Mesenteric fat pad (tissue), 1 donor: ENCODE measurements at places on chromosomes 3 and 15. TPM values are rescaled to one million over a fixed set of nuclear protein-coding genes. Genes with fewer than 3 reads are reported as not detected.

CCDC12 gene
- total RNA-seq: 33.1 TPM

DUOX1 gene
- total RNA-seq: 2.5 TPM

DNA sequence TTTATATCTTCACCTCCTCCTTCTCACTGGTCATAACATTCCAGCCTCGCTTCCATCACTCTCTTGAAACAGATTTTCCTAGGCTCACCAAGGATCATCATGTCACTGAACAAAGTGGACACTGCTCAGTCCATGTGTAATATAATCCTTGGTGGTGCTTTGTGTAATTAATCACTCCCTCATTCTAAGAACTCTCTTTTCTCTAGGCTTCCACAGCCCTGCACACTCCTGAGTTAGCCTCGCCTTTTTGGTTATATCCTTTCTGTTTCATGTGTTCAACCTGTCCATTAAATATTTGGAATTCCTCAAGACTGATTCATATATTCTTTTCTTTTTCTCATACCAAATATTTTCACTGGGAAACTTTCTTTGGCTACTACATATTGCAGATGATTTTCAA lies 440.8 kb downstream of the PYDC2 start:
- DNase-seq: no peak

DNA sequence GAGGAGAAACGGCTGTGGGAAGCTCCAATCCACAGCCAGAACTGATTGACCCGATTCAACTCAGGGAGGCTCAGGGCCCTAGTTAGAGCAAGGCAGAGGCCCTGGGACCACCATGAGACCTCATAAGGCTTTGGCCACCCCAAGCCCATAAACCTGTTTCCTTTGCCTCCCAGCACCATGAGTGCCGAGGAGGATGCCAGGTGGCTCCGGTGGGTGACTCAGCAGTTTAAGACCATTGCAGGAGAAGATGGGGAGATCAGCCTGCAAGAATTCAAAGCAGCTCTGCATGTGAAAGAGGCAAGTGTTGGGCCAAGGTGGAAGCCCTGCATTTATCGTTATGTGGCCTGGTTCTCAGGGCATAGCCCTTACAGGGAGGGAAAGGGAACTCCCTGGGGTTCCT lies 11.9 kb downstream of the NOX5 start:
- DNase-seq: no peak

GRCh38 chr3:182284793-182285192 lies 508.5 kb upstream of the ATP11B start:
- no peak for DNase-seq

DNA sequence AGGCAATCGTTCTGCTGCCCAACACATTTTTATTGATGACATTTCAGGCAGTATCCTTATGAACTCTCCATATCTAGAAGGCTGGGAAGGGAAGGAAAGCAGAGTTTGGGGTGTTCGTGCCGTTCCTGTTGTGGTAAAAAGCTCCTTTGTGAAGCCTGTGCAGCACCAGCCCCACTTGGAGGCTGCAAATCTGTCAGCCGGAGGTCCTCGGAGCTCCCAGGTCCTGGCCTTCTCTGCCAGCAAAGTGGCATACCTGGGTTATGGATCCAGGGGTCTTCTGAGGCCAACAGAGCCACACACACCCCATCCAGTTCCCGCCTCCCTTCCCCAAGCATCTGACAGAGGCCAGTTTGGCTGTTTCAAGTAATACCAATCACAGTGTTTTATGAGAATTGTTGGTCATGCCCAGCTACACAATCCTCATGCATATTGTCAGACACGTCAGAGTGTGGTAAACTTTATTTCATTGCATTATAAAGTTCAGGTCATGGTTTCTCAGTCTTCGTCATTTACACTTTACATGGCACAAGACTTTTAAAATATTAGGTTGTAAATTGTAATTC lies 15.9 kb upstream of the USP3 start:
- DNase-seq: no peak

DNA sequence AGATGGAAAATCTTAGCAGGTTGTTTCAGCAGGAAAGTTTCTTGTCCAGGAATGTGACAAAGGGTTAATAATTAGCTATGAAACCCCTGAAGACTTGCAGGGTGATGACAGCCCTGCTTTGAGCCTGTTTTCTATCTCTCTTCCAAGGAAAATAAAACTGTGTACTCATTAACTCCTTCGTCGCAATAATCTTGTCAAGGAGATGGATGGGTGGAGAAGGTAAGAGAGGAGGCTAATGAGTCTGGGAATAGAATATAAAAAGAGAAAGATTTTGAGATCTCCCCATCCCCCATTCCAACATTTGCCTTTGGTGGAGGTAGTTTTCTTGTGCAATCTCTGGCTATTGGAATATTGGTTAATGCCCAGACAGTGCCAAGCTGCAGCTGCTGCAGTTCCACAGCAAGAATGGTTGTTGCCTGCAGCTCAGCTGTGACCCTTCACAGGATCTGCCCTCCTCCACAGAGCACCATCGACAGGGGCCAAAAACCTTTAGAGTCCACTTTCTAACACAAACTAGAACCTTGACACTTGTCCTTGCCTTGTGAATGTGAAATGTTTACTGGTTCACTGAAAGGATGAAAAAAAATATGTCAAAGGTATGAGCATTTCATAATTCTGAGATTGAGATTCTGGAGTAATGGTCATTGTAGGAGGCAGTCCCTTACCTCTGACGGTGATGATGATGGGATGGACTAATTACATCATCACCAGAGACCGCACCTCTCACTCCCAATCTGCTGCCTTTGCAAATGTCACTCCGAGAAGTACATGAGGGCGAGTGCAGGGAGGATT lies 4.2 kb upstream of the LRIG1 start:
- DNase-seq: no peak

GOLGA6C gene
- not detected for total RNA-seq

- no peak for DNase-seq
Measured at GRCh38 chr3:102617381-102617780, 182.6 kb downstream of the ZPLD1 start.

SPCS1 gene
- total RNA-seq: 65.7 TPM

DNA sequence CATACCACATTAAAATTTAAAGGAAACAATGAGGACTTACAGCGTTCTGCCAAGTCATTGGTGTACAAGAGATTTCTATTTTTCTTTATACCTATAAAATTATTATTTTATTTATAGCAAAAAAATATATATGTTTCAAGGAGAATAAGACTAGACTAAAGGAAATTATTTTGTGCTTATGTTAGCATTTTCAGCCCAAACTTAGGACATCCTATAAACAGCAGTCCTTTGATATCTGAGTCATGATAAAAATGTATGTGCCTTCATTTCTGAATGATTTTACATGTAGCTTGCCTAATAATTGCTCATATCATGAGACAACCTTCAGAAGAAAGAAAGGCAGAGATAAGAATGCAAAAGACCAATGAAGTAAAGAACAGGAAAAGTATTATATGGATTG lies 16.7 kb upstream of the CPA3 start:
- DNase-seq: no peak

ADGRG7 gene
- not detected for total RNA-seq

VGLL3 gene
- 129 TPM for total RNA-seq

COL7A1 gene
- 0.84 TPM for total RNA-seq

GRCh38 chr3:10744098-10744465 lies 71.9 kb upstream of the SLC6A11 start:
- DNase-seq: no peak

TMEM158 gene
- 5.7 TPM for total RNA-seq

DNA sequence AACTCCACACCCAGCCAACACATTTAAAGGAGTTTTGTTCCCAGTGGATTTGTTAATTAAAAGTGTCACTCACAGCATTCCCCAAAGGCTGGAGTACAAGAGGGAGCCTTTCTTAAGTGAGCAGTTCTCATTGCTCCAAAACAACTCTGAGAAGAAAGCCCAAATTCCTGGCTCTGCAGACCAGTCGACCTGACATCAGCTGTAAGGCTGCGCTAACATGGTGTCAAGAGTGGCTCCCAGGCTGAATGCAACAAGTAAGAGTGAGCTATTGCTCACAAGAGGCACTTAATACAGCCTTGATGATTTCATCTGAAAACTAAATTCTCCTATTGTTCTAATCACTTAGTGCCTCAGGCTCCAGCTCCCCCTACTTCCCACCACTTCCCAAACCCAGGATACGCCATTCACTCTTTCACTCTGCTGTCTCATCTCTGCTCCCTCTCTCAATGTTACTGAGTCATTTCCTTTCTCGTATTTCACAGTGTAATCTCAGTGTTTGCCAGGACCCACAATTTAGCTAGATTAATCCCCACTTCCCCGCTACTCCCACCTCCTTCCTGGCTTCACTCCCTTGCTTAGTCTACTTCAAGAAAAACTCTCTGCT lies 81.8 kb downstream of the WWTR1 start:
- DNase-seq: no peak

GOLGA8N gene
- 6.9 TPM for total RNA-seq

DNA sequence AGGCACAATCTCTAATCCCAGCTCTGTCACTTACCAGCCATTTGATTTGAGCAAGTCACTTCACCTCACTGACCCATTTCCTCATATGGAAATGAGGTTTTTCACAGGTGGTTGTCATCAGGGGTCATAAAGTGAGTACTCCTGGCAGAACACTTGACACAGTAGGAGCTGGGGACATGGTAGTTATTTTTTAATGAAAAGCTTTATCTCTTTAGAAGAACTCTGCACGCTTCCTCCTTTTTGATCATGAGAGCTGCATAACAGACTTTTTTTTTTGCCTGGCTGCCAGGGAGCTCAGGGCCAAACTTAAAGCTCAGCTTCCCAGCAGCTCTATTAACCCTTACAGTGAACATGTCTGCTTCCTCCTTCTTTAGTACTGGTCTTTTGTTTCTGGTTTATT lies 8.4 kb downstream of the VWA5B2 start:
- DNase-seq: no peak

GRCh38 chr15:68230157-68231100 lies 901 bp upstream of the CLN6 start:
- peak; percentile 84 for DNase-seq

DNA sequence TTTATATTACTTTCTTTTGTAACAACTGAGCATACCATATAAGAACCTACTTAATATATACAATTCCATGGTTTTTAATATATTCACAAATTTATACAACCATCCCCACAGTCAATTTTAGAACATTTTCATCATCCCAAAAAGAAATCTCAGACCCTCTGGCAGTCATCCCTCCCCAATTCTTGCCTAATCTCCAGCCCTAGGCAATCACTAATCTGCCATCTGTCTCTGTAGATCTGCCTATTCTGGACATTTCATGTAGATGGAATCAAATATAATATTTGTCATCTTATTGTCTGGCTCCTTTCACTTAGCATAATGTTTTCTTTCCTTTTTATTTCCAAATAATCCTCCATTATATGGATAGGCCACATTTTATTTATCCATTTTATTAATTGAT lies 92.5 kb downstream of the LARS2 start:
- DNase-seq: no peak

CASR gene
- total RNA-seq: not detected

ZDHHC19 gene
- 2.8 TPM for total RNA-seq

DNA sequence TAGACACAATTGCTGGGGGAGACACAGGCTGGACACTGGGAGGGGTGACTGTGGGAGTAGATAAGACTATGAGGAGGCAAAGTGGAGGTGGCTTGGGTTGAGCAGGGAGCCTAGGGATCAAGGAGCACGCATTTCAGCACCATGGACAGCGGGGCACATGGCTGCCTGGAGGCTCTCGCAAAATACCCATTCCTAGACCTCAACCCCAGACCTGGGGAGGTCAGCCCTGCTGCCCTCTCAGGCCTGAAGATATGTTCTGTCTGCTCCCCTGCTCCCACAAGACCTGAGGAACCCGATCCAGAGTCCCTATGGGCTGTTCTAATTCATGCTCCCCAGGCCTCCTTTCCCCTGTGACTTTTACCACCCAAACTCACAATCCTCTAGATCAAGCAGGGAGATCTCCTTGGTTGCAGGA lies 16.0 kb upstream of the CPEB1 start:
- no peak for DNase-seq

DNA sequence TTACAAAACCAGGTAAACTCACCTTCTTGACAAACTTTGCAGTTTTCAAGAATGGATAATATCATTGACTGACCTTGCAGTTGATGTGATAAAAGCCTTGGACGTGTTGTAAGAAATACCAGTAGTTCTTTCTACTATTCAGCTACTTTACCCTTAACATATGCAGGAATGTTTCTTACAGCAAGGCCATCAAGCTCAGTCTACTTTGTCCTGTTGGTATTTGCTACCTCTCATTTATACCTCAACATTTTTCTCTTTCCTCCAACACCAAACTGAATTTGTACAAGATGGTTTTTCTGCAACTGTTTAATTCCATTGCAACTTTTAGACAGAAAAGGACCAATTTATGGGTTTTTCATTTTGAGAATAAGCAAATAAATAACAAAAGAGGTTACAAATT lies 147.4 kb upstream of the BCHE start:
- no peak for DNase-seq

DNA sequence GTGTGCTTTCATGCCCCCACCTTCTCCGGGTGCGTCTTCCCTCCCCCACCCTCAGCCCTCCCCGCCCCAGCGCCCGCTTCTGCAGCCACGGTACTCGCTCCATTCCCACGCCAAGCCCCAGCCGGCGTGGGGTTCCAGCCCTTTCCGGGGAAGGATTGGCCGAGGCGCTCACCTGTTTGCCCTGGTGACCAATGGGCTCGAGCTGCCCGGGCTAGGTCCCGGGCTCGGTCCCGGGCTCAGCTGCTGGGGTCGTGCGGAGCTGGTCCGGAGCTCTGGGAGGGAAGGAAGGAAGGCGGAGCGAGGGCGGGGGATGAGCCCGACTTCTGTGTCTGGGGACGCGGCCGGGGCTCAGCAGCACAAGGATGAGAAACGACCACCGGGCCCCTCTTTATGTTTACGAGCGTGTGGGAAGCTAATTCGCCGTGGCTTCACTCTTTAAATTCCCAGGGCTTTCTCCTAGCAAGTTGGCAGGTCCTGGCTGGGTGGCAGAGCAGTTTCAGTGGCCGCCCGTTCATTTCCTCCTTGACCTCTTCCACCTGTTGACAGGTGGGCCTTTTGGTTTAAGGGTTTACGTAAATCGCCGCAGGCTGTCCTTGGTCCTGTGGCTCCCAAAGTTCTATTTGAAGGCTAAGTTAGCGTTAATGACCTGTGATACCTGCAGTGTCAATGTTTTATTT lies at the start of gene IGSF10:
Gene IGSF10 (minus strand): TSS at position 288 of the 677 bp plus-strand sequence. CDS start 2,352 bp downstream, outside the sequence.
- DNase-seq: no peak

DNA sequence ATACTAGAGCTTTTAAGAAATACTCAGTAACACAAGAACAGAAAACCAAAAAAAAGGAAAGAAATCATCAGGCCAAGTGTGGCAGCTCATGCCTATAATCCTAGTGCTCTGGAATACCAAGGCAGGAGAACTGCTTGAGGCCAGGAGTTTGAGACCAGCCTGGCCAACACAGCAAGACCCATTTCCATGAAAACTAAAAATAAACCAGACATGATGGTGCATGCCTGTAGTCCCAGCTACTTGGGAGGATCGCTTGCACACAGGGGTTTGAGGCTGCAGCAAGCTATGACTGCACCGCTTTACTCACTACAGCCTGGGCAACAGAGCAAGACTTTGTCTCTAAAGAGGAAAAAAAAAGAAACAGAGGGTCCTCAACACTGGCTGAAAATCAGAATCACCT lies 18.2 kb downstream of the TASOR start:
- DNase-seq: no peak
